ENCODE measurements at places on chromosomes 7 and 10.

- no peak for DNase-seq
These were observed 49.0 kb upstream of the ZRANB1 start for GRCh38 chr10:124892905-124893304.

- no peak for DNase-seq
These were observed 127.8 kb downstream of the ICA1 start for GRCh38 chr7:8134089-8134733.

DNA sequence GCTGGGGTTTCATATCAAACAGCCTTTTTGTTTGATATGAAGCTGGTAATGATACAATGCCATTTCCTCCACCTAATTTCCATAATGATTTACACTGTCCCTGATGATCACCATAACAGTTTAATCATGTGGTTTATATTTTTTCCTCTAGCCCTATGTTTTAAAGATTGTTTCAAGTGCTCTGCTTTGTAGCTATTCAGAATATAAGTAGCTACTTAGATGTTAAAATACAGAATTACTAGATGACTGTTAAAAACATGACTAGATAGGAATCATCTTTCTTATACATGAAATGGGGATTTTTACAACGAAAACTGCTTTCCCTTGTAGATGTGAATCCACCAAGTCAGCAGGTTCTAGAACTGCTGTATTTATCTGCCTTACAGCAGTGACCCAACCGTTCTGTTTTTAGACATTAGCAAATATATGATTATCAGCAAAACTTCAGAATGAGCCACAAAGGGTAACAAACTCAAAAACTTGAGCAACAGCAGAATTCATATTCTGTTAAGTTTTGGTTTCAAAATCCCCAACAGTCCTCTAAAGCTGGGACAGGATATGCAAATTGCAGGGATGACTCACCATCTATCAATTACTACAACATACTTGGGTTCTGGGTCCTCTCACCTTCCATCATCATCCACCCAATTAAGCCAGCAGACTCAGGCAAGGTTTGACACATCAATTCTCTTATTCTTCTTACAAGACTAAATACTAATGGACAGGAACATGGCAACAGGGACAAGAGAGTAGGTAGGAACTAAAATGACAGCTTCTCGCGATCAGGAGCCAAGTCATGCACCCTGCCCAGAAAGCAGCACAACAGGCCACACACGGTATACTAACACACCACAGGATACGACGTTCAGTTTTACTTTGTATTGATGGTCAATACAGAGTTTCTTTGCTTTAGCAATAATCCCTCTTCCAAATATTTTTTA lies 83.9 kb downstream of the PIP4K2A start:
- DNase-seq: no peak

DNA sequence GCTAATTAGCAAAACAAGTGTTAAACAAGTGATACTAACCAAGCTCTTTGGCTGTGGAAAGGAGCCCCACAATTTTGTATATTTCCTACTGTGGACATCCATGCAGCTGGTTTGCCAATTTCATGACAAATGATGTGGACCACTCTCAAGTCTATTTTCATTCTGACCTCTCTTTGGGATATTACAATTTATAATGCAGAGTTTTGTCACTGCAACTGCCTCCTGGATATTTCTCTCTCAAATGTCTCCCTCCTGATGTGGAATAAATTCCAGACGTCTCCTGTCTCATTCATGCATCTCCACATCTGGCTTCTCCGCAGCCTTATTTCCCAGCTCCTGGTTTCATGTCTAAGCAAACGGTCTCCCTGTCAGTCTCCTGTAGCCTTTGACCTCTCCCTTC lies 80.6 kb upstream of the RHEB start:
- DNase-seq: no peak

DNA sequence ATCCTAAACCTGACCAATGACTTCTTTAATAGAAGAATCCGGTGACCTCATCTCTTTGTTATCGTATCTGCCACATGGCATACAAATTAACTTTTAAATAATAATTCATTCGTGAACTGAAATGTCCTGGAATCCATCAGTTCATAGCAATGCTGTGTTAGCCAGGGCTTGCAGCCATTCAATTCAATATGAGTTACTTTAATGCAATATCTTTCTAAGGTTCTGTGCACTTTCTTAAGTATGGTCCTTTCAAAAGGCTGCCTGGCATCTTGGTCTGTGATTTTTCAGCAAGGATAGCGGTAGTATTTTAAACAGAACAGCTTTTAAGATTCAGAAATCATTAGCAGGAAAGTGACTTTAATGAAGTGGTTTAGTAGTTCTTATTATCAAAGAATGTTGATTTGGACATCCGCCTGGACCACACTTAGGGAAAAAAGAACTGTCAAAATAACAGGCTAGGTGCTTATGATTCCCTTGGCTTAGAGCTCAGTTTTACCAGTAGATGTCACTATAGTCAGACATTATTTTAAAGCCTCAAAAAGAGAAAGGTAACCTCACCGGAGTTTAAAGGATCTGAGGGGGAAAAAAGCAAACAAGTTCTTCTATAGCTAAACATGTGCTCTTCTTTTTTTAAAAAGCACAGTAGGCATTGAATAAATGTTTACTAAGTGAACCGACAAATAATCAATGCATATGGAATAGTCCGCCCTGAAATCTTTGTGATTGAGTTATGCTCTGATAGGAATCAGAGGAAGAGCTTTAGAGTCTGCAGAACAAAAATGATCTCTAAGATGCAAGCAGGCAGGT lies 22.7 kb downstream of the SLC35G1 start:
- DNase-seq: no peak

DNA sequence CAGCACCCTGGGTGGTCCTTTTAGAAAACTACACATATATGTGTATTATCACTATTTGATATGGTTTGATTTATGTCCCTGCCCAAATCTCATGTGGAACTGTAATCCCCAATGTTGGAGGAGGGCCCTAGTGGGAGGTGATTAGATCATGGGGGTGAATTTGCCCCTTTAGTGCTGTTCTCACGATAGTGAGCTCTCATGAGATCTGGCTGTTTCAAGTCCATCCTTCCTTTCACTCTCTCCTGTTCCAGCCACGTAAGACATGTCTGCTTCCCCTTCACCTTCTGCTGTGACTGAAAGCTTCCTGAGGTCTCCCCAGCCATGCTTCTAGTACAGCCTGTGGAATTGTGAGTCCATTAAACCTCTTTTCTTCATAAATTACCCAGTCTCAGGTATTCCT lies 37.3 kb downstream of the DOCK4 start:
- DNase-seq: no peak

GRCh38 chr7:112866424-112866823 lies 76.2 kb upstream of the TMEM168 start:
- DNase-seq: no peak

DNA sequence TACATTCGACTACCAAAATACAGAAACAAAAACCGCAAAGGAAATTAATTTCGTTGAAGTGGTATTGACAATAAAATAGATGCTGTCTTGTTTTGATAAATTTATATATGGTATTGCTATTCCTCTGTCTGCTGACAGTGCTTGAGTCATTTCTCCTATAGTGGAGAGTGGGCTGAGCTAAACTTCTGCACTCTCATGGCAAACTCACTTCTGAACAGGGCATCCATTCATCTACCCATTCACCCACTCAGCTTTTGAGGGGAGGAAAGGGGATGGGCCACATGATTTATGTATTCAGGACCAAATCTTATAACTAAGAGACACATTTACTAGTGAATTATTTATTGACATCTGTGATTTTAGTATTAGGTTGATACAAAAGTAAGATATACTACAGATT lies 137.6 kb upstream of the PLXNA4 start:
- no peak for DNase-seq

DNA sequence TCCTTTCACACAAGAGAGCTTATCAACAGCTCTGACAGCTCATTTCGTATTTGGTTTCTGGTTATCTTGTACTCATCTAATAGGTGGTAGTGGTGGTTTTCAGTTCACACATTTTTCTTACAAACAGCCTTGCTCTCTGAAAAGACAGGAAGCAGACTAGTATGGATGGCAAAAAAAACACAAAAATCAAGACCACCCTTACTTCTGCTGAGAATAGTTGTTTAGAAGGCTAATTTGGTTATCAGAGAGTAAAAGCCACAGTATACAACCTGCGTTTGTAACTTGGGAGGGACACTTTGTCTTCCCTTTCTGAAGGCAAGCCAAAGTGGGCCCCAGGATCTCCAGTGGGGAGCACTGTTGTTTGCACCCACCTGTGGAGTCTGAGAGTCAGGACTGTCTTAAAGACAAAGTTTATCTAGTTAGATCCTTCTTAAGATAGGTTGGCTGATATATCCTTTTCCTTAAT lies 68.0 kb downstream of the PIP4K2A start:
- no peak for DNase-seq

- no peak for DNase-seq
These were observed 17.0 kb downstream of the SRI start for GRCh38 chr7:88202799-88203198.

- DNase-seq: no peak
These were observed 94.3 kb downstream of the PRLHR start for GRCh38 chr10:118501171-118501570.

DNA sequence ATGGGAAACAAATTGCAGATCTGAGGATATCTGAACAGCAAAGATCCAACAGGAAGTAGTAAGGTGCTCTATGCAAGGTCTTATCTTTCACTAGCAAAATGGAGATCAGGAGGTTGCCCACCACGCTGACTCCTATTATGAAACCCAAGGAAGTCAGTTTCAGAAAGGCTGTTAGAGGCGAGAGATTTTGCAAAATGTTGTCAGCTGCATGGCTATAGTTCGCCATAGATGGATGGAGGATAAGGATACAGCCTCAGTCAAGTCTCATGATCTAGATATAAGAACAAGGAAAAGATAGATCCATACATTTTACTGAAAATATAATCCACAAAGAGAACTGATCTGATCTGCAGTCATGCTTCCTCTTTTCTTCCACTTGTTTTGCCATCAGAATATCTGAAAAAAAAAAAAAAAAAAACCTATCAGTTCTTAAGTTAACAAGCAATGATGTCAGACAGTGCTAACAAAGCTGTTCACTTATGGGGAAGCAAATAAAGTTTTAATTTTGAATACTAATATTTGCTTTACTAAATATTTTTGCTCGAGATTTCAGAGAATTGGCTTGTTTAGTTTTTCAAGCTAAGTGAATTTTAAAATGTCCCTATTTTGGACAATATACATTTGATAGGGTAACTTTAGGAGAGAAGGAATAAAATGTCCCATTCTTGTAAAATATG lies 2.0 kb downstream of the GPR85 start:
- no peak for DNase-seq

DNA sequence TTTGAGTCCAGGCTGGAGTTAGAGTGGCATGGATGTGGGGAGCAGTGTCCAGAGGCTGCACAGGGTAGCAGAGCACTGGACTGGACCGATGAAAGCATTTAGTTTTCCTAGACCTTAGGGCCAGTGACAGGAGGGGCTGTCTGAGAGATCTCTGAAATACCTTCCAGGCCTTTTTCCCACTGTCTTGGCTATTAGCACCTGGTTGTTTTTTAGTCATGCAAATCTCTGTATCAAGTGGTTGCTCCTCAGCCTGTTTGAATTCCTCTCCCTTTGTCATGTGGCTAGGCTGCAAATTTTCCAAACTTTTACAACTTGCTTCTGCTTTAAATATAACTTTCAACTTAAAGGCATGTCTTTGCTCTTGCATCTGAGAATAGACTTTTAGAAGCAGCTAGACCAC lies 504.3 kb upstream of the VSTM2A start:
- DNase-seq: no peak

GRCh38 chr7:157488281-157488680 lies 151.5 kb downstream of the DNAJB6 start:
- DNase-seq: peak; percentile 14

DNA sequence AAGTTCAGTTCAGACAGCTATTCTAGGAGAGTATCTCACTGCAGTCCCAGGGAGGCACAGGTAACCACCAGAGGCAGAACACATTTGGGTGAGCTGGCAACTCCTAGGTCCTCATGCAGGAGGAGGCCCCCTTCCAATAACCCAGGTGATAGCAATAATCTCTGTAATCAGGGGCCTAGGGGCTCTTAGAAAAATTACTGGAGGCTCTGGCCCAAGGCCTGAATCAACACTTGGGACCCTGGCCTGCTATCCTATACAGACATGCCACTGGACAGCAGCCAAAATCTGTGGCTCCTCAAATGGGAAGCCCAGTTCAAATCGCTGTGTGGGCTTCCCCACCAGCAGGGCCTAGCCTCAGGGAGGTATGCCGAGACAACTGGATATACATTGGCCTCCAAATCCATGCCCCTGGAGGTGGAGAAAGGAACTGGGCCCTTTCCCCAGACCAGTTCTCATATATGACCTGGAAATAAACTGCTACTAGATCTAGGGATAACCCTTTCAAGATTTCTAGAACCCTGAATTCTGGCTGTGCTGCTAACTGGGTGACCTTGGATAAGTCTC lies 1.6 kb downstream of the AVPI1 start:
- peak; percentile 54 for DNase-seq

GRCh38 chr7:92973974-92974373 lies 137.6 kb upstream of the CDK6 start:
- DNase-seq: no peak

- DNase-seq: no peak
These were observed 49.0 kb downstream of the CCDC71L start for GRCh38 chr7:106611911-106612310.

DNA sequence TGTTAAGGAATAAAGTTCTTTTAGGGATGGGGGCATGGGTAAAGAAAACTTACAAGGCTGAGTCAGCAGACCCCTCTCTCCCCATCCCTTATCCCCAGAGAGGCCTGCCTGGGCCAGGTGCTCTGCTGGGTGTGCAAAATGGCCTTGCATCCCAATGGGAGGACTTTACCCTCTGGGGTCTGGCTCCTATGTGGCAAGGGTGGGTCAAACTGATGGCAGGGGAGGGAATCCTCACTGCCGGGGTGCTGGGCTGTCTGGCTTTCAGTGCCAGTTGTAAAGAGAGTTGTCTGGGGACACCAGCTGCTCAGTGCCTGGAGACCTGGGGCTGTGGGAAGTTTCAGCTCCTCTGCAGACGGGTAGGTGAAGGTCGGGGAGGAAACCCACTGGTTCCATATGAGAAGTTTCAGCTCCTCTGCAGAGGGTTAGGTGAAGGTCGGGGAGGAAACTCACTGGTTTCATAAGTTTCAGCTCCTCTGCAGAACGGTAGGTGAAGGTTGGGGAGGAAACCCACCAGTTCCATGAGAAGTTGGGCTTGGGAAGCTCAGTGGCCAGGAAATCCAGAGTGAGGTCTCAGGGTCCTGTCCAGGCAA lies 127.2 kb upstream of the PODXL start:
- no peak for DNase-seq

GRCh38 chr10:78194050-78194449 lies 160.4 kb downstream of the RPS24 start:
- DNase-seq: no peak

GRCh38 chr10:48655411-48656240 lies 29.0 kb upstream of the WDFY4 start:
- peak; percentile 85 for DNase-seq

- no peak for DNase-seq
These were observed 38.5 kb downstream of the CRTAC1 start for GRCh38 chr10:97991871-97992270.

- DNase-seq: no peak
These were observed 8.2 kb upstream of the RET start for GRCh38 chr10:43068471-43069210.

- DNase-seq: no peak
These were observed 136.9 kb upstream of the GPR26 start for GRCh38 chr10:123529146-123529760.

- no peak for DNase-seq
These were observed 137.0 kb downstream of the NRF1 start for GRCh38 chr7:129748356-129749109.

- peak; percentile 82 for DNase-seq
These were observed 615 bp downstream of the ARHGAP12 start for GRCh38 chr10:31927884-31928548.

GRCh38 chr10:31353574-31353973 lies 34.6 kb downstream of the ZEB1 start:
- DNase-seq: no peak
